Activated naive CD4-positive, alpha-beta T cell treated with Interleukin-2 at 50 U/mL for 16 hours (primary cell): ENCODE measurements at places on chromosomes 4 and X.
A peak's percentile ranks its signal among the peaks of the same experiment; 100 is the strongest.

- DNase-seq: no peak
Observed at GRCh38 chrX:43313035-43313434, 343.1 kb upstream of the MAOA start.

GRCh38 chrX:114798907-114799306 is 215.0 kb downstream of the HTR2C start:
- DNase-seq: no peak

DNA sequence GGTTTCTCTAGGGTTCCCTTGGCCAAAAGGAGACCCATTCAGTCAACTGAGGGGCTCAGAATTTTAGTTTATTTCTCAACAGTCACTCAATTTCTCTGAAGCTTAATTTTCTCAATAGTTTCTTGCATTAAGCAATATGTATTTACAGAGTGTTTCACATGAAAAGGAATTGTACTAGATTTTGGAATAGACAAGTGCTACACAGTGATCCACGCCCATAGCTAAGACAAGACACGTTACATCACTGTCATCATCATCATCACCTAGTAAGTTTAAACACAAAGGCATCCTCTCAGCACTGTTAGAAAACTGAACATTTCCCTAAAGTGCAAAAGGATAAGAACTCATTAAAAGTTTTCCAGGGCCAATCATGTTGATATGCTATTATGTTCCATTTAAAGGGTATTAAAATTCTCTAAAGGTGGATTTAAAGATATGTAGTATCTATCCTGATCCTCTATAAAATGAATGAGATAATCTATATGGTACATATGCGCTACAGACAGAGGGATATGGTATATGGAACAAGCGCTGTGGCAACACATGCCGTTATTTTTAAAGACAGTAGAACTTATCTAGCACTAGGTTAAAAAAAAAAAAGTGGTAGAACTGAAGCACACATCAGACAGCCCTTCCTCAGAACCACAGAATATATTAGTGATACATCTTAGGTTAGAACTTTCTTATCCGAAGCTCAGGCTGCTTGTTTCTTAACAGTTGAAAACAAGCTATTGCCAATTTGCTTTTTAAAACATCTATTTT is 12.1 kb downstream of the PPA2 start:
- no peak for DNase-seq

DNA sequence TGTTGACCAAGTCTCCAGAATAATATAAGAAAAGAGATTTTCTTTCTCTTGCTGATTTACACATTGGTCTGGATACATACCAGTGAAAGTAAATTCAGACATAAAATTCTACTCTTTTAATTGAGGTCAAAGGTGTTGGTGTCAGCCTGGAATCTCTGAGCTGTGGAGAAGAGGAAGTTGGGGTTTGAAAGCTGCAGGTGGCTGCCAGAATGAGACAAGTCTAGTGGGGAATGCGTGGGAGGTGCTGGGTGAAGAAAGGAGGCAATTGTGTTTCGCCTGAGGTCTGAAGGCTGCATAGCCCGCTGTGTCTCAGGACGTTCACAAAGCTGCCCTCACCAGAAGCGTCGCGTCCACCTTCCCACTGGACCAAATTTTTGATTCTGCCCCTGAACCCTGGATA is 31.2 kb downstream of the PHEX start:
- DNase-seq: peak; percentile 25

DNA sequence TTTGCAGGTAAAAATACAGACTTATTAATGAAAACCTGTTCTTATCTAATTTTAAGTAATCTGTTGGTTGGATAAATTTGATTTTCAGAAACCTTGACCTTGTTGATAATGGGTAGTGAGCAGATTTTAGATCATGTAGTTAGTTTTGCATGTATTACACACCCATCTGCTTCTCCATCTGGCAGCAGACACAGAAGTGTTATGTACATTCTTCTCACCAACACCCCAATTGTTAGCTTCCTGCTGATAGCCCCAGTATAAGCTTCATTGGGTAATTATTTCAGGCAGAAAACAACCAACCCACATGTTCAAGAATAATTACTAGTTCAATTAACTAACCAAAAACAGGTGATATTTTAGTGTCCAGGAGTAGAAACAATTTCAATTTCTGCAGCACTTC is 1740.5 kb upstream of the AGA start:
- no peak for DNase-seq

DNA sequence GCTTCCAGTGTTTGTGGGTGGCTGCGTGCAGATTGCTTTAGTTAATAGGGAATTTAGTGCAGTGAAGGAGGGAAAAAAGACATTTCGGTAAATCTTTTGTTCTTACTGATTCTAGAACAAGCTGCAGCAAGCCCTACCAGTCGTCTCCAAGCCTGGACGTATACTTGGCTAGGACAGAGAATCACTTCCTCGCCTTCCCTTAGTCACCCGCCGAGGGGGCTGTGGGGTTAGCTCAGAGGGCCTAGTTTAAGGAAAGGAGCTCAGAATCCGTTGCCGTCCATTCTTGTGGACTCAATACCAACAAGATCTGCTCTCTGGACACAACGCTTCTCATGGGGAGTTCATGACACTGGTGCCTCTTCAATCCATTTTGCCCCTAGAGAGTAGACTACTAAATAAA is 36.3 kb upstream of the FAT1 start:
- no peak for DNase-seq
